ENCODE measurements at places on chromosomes 5 and 9.

DNA sequence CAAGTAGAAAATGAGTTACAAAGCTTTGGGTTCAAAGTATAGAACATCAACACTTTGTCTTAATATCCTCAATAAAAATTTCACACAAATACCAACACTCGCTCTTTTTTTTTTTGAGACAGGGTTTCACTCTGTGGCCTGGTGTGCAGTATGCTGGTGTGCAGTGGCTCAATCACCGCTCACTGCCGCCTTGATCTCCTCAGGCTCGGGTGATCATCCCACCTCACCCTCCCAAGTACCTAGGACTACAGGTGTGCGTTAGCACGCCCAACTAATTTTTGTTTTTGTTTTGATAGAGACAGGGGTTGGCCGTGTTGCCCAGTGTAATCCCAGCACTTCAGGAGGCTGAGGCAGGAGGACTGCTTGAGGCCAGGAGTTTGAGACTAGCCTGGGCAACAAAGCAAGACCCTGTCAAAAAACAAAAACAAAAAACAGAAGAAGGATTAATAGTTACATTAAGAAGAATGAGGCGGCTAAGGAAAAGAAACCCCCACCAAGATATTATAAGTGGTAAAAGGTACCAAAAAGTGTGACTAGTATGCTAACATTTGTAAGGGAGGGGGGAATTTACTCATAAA lies 20.3 kb downstream of the FNBP1 start:
- DNase-seq: no peak

DNA sequence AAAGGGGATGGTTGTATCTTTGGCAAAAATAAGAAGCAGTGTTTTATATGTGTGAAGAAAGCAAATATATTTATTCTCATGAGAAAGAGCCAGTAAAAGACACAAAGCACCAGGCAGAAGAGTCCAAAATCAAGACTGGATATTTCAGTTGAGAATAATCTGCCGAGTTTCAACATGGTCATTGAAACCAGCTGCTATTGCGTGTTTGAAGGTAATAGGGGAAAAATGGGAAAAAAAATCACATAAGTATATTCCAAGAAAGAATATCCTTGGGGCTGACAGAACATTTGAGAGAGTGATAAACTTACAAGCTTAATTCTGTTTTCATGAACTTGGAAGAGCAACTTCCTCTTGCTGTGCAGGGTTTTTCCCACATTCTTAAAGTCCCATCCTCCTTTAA lies 79.9 kb downstream of the ISOC1 start:
- no peak for DNase-seq

DNA sequence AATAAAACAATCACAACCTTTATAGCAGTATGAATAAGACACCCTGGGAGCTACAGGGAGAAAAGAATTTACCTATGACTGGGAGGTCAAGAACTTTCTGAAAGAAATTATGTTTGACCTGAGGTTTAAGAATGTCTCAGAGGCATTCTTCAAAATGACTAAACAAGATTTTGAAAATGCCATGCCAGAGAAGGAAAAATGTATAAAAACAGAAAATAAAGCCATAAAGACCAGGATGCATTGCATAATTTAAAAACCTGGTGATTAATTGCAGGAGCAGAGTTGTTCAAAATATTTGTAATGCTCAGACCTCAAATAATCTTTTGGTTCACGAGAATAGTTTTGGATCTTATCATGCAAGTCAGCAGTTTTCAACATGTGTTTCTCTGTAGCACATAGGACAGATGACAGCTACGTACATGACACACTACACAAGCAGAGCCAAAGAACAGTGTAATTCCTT lies 954.7 kb upstream of the ARRDC3 start:
- no peak for DNase-seq

DNA sequence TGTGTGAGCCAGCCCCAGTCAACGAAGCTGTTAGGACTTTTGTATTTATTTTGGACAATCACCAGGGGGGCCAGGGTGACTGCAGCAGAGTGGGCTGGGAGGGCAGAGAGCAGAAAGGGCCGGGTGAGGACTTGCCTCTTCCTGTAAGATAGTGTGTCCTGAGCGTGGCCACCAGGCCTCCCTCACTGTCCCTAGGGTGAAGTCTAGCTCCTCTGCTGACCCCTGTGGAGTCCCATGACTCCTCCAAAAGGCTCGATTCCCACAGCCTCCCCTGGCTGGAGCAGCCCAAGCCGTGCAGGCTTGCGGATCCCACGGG lies 147.8 kb downstream of the RXRA start:
- DNase-seq: no peak

GRCh38 chr9:132973713-132974112 lies 4.8 kb upstream of the GFI1B start:
- no peak for DNase-seq

GRCh38 chr5:139744471-139745131 lies 51.0 kb upstream of the PSD2 start:
- DNase-seq: no peak

DNA sequence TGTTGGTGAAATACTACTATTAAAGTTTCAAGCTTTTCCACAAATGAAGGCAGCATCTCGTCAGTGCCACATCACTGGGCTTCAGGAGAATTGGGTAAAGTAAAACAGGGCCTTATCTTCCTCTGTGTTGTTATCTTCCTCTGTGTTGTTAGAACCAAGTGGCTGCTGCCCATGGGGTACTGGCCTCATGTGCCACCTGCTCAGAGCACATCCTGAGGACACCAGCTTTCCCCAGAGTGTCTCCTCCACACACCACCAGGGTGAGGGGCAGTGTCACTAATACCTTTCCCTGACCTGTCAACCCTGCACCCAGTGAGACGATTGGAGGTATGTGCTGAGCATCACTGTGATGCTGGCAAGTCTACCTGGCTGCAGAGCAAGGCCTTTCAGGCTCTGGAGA lies 499.9 kb downstream of the SEMA5A start:
- DNase-seq: no peak

DNA sequence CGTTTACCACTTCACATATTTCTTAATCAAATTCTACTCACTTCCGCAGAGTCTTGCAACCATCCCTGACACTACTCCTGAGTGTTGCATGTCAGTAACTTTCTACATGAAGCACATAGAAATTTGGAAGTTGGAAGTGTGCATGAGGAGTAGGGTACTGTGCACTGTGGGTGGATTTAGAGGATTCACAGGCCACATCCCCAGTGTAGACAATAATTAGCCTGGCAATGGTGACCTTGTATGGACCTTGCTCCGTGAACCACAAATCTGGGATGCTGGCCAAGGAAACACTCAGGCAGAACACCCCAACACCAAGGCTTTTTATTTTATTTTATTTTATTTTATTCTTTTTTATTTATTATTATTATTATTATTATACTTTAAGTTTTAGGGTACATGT lies 25.5 kb downstream of the CTSL start:
- DNase-seq: no peak

DNA sequence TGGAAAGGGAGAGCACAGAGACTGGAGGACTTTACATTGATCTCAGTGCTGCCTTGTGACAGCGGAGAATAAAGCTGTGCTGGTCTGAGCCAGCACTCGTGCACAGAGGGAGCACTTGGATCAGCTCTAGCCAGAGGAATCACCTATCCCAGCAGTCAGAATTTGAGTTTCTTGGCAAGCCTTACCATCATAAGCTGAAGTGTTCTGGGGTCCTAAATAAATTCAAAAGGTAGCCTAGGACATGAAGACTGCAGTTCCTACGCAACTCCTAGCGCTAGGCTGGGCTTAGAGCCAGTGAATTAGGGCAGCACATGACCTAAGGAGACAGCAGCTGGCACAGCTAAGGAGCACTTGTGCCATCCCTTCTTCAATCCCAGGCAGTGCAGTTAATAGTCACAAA lies 119.5 kb downstream of the HMHB1 start:
- no peak for DNase-seq

DNA sequence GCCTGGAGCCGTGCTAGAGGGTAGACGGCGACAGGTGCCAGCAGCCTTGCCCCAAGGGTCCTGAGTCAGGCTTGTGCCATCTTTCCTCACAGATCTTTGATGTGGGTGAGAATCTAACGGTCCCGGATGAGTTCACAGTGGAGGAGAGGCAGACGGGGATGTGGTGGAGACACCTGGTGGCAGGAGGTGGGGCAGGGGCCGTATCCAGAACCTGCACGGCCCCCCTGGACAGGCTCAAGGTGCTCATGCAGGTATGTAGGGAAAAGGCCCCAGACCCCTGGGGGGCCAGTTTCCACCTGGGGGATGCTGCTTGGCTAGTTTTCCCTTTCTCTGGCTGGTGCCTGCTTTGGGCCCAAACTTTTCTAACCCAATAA lies 24.0 kb downstream of the PTGES2 start:
- DNase-seq: no peak

DNA sequence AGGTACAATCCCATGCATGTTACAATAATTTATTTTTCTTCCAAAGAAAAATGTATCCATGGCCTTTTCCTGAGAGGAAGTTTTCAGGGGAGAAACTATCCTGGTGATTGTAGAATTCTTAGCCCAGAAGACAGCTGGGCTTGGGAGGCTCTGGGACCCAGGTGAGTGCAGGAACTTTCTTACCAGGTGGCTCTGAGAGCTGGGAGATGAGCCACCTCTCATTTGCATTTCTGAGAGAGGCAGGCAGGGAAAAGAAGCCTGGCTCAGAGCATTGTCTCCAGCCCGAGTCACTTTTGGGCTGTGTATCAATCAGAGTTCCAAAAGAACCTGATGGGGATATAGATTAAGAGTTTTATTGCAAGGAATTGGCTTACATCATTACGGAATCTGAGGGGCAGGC lies 52.7 kb downstream of the ALG2 start:
- no peak for DNase-seq

- no peak for DNase-seq
Measured at GRCh38 chr5:21049901-21050300, 1061.9 kb upstream of the CDH18 start.

DNA sequence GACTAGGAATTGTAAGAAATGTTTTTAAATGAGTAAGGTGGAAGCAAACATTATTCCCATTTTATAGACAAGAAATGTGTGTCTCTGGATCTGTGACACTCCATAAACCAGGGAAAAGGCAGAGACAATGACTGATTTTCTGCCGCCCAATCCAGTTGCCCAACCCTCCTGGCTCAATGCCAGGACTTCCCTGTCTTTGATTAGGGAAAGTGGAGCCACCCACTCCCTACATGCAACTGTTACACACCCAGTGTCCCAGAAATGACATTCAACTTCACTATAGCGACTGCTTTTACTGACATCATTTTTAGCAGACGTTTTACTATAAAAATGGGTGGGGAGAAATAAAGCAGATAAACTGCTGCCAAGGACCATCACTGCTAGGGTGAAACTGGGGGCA lies 79.7 kb downstream of the THBS4 start:
- DNase-seq: no peak

DNA sequence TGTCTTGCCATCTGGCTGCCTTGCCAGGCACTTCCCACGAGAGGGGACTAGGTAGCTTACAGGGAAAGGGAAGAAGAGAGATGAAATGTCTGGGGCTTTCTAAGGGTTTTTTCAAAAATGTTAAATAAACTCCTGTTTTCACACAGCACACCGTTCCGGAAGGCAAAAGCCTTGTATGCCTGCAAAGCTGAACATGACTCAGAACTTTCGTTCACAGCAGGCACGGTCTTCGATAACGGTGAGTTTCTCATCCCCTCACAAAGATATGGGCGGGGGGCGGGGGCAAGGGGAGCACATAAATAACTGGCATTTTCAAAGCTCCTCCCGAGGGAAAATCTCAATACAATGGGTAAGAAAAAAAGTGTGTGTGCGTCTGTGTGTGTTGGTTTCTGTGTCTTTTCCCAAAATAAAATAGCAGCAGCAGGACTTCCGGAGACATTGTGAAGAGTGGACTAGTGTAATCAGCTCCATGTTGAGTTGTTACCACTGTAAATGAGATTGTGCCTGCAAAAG lies 189.6 kb downstream of the NR3C1 start:
- DNase-seq: no peak

GRCh38 chr9:69158471-69158870 lies 15.6 kb upstream of the TJP2 start:
- no peak for DNase-seq

- DNase-seq: no peak
Measured at GRCh38 chr5:1504617-1505016, 19.1 kb downstream of the LPCAT1 start.

DNA sequence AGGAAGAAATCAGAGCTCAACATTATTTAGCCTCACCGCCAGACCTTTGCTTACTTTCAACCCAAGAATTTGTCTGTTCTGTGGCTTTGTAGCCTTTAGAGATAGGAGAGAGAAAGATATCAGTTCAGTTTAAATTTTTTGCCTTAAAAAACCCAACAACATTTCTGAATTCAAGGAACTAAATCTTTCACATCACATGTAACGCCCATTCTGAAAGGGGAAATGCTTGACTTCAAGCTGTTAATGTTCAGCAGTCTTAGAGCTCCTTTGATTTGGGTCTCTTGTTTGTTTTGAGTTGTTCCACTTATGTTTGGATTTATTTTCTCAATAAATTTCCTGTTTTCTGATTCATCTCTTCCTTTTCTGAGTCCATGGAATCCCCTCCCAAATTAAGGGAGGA lies 294.5 kb downstream of the ARHGAP26 start:
- DNase-seq: no peak

- no peak for DNase-seq
Measured at GRCh38 chr5:33679791-33680190, 212.0 kb downstream of the ADAMTS12 start.

- no peak for DNase-seq
Measured at GRCh38 chr5:157080286-157080685, 21.4 kb upstream of the HAVCR1 start.

DNA sequence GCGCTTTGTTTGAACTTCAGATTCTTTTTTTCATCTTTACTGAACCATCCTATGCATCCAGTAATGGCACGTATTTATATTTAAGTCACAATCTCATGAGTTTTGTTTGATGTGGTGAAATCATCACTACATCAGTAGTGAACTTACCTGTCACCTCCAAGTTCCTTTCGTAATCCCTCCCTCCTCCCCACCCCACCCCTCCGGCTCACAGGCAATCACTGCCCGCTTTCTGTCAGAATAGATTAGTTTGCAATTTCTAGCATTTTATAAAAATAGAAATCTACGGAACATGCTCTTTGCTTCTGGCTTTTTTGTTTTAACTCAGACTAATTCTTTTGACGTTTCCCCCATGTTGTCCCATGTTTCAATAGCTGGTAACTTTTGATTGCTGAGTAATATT lies 305.4 kb upstream of the IRX4 start:
- DNase-seq: no peak

DNA sequence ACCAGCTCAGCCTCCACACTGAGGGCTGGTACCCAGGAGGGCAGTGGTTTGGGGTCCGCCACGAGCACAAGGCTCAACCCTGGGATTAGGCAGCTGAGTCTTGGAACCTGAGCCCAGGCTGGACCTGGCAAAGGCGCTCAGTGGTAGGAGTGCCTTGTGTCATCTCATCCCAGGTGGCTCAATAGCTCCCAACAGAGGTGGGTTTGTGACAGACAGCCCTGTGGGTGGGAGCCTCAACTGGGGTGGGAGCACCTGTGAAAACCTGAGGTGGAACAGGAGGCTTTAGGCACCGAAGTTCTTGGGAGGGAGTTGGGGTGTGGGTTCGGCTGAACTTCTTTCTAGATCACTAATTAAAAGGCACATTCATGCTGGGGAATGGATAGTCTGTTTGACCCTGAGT lies 35.2 kb upstream of the SMU1 start:
- DNase-seq: no peak

- DNase-seq: peak; percentile 65
Measured at GRCh38 chr5:8188874-8189565, 320.1 kb downstream of the MTRR start.
